ENCODE measurements at places on chromosomes 5 and 9. TPM values are rescaled to one million over a fixed set of nuclear protein-coding genes. Genes with fewer than 3 reads are reported as not detected.

DNA sequence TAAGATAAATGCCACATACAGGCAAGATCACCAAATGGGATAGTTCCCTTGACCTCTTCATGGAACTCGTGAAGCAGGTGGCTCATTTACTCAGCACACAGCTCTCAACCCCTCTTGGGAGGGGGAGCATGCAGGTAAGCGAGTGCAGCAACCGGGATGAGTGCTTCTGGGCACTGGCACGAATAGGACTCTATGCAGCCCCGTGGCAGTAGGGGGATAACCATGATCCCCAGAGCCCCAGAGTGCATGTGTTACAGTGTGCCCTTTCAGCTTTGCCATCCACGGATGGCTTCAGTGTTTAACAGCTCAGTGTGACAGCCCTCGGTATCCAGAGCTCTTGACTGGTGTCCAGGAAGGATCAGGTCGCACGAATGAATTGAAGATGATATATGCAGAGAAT is 1187.1 kb downstream of the CDH9 start:
- no peak for DNase-seq

The SLC4A9 gene
- total RNA-seq: not detected

DNA sequence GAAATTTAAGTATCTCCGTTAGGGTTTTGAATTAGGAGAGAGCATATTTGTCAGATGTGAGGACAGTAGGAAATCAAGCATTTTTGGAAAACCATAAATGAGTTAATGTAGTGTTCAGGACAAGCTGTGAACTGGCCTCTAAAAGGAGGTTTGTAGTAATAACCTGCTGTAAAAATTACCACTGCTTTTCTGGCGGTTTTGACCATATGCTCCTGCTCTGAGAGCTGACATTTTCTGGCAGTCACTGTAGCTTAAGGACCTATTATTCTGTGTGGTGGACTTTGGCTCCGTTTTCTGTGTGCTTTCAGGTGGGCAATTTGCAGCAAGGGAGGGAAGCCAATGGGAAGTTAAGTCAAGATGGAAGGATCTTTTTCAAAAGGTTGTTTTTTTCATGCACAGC is 111.1 kb downstream of the SGCD start:
- DNase-seq: no peak

The PRRC1 gene
- 66.4 TPM for total RNA-seq

GRCh38 chr5:36599986-36600779 is 6.2 kb upstream of the SLC1A3 start:
- no peak for DNase-seq

The SLC6A3 gene
- total RNA-seq: not detected

DNA sequence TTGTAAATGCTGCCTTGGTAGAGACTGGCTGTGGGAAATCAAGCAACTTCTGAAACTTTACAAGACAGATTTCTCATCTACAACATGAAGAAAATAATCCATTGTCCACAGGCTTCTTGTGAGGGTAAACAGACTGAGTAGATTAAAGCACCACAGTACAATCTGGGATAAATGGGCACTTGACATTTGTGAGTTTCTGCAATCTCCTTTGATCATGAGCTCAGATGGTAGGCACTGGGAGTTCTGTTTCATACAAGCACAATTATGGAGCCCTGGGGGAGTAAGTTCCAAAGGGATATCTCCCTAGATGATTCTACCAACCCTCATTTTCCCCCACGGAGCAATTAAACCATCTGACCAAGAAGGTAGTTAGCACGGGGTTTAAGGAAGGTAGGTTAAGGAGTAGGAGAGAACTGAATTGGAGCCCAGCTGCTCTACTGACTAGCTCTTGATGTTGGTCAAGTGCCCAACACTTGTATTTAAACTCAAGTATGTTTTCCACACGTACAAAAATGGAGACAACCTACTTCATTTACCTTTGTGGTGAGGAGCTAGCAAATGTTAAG is 479.5 kb upstream of the TNC start:
- no peak for DNase-seq

DNA sequence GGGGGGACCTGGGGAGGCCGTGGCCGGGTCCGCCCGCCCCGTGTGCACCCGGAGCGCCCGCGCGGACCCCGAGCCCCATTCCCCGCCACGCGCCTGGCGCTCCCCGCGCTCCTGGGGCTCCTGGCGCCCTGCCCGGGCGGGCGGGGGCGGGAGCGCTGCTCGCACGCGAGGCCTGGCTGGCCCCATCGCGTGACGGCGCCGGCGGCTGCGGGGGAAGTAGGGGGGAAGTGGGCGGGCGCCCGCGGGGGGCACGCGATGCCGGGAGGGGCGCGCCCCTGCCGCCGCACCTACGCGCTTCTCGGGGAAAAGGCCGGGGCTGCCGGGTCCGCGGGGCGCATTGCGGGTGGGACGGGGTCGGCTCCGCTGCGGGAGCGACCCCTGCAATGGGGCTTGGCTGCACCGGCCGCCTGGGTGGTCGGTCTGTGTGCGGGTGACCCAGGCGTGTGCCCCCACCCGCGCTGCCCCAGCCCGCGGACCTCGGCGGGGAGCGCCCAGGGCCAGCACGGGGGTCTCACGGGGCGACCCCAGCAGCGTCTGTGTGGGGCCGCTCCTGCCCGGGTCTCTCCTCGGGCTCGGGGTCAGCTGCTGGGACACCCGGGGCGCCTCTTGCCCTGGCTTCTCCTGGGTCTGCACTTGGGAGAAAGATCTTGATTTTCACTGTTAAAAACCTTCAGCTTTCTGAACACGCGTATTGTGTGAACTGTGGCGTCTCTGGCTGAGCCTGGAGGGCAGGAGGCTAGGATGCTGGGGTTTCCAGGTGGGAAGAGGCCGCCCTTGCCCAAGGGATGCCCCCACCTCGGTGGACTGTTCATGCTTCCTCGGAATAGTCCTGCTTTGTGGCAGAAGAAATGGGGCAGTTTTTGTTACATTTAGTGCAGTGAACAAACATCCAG is 52.4 kb downstream of the AHRR start:
- no peak for DNase-seq

The IARS1 gene
- total RNA-seq: 204 TPM

The STARD4 gene
- total RNA-seq: 30.4 TPM

- no peak for DNase-seq
Observed at GRCh38 chr9:113598451-113598850, 134.9 kb downstream of the RGS3 start.

DNA sequence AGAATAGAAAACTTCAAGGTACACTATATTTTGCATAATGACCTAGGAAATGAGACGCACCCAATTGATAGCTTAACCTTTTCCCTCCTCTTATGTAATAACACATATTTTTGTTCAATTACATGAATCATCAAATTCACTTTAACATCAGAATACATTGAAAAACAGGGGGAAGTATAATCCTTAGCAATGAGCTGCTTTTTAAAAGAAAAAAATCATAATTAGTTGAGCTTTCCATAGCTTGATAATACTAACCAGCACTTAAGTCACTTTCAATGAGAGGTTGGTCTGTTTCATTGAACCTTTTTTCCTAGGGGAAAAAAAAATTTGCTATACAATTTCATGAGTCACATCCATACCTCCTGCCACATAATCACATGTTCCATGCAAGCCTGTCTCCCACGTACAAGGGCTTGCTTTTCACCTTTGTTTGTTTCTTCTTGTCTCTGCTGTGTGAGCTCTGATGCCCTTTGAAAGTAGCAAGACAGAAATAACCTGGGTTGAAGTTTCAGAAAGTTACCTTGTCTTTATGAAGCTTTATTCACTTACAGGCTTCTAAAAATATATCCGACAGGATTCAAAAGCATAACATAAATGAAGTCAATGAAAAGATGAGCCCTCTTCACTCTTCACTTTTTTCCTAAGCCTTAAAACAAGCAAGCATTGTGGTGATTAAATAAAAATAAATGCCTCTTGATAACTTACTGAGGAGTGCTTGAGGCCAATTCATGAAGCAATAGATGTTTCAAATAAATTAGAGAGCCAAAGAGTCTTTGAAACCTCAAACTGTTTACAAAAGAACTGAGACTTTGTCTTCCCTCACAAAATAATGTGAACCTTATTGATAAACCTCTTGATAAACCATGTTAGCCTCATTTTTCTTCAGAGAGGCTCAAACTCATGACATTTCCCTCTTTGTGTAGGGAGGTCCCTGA is 108.5 kb downstream of the FEM1C start:
- no peak for DNase-seq

The PTGS1 gene
- not detected for total RNA-seq

DNA sequence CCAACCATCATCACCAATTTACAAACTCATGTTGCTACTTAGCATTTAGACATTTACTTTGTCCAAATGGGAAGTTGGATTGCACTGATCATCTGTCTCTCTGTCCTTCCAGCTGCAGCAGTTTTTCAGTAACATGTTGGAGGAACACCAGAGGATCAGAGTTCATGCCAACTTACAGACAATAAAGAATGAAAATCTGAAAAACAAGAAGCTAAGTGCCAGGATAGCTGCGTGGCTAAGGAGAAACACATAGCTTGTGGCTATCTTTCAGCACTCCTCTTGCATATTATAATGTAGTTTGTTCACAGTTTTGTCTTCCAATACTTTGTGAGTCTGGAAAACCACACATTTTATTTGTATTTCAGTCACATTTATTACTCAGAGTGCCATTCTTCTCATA is 6.4 kb upstream of the ARL14EPL start:
- no peak for DNase-seq

DNA sequence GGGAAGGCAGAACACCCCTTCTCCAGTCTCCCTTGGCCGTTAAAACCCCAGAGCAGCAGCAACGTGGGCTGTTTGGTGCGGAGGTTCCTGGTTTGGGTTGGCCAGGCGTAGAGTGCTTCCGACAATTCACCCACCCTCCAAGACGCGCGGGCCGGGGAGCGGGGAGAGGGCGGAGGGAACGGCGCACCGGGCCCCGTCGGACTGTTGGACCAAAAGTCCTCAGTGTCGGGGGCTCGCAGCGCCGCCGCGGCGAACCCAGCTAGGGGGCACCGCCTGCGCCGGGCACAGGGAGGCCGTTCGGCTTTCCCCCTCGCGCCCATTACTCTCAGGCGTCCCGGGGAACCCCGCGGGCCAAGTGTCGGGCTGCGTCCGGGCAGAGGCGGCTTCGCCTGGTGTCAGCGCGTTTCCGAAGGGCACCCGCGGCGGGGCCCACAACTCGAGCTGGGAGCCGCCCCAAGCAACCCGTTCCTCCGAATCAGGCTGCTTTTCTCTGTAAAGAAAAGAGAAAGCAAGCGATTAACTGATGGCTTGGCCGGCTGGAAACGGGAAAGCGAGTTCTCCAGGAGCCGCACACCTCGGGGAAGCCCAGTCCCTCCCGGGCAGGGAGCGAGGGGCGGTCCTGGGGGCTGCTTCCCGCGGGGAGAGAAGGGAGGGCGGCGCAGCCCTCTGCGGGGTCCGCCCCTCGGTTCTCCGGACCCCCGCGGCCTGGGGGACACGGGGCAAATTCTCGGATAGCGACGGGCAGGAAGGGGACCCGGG is 145.5 kb downstream of the ERCC6L2 start:
- DNase-seq: no peak

DNA sequence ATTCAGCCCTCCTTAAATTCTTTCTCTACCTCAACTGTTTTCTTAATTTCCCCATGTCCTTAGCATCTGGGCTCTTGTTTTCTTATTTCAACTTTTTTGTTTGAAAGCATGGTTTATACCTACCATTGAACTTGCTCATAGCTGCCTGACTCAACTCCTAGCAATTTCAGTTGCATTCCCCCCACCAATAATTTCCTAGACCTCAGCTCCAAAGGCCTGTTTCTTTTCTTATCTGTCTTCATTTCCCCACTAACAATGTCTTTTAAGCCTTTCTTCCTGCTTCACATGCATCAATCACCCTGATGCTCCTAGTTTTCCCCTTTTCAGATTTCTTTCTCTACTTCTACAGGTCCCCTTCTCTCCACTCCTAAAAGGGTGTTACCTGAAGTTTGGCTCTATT is 129.7 kb upstream of the PDE4D start:
- DNase-seq: peak; percentile 50

The SH3RF2 gene
- total RNA-seq: 5.9 TPM

DNA sequence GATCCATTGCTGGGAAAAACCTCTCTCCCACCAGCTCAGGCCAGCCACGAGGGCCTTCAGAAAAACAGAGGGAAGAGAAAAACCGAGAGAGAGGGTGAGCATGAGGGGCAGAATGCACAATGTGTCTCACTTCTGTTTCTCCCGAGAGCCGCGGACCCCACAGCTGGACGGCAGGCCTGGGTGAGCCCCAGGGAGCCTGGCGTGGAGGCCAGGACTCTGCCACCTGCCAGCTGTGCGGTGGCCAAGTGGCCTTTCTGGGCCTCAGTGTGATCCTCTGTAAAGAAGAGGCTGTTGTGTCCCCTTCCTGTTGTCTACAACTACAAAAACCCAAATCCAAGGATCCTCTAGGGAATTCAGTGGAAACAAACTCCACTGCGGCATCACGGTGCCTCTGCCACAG is 179.3 kb downstream of the PAX5 start:
- DNase-seq: no peak

DNA sequence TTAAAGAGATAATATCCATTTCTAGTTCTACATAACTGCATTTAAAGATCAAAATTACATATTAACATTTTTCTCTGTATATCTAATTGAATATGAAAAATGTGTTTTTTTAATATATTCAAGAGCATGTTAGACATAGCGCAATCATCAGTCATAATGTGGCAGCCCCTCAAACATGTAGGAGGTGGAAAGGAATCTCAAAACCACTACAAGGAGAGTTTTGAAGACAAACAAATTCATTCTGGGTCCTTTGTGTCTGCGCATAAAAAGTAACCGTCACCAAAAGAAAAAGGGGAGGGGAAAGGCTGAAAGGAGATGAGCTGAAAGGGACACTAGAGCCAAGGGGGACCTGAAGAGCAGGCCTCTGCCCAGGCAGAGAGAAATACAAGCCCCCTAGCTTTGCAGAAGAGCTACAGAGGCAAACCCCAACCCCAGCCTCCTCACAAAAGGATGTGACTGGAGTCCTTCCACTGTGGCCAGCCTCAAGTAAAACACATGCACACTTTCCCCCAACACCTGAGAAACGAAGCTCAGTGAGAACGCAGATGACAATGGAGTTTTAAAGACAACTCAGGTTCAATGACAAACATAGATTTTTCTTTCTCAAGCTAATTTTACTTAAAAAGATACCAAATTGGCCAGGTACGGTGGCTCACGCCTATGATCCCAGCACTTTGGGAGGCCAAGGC is 62.0 kb downstream of the MAPKAP1 start:
- DNase-seq: no peak
